ENCODE measurements at places on chromosomes 1 and 21.

DNA sequence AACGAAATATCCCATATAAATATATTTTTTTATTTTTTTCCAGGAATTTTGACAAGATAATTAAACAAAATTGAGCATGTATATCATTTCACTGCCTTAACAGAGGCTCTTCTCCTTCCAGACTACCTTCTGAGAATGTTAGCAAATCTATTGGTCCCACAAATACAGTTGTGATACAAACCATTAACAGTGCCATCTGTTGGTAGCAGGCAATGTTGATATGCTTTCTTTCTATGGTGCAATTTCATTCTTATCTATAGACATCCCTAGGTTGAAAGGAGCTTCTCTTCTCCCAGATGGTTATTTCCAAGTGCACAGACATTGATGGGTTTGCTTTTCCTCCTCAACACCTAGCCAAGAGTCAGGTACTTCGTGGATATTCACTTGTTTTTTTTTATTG is 303.6 kb downstream of the USH2A start:
- DNase-seq: no peak

GRCh38 chr1:36652586-36652985 is 169.9 kb upstream of the CSF3R start:
- no peak for DNase-seq

DNA sequence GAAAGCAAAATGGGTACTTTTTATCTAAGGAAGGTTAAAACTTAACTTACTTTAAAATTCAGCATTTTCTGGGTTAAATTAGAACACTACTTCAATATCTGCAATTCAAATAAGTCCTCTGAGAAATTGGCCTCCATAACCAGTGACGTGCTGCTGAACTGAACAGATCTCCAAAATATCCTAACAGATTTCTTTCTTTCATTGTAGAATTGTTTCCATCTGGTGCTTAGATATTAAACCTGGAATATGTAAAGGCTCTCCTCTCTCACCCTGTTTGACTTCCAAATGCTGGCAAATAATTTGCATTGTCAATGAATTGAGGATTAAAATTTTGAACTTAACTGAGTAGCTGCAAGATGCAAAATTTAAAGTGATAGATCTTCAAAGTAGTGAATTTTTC is 316.9 kb upstream of the CXADR start:
- DNase-seq: no peak

GRCh38 chr1:247656221-247656875 is 23.2 kb downstream of the OR13G1 start:
- no peak for DNase-seq

DNA sequence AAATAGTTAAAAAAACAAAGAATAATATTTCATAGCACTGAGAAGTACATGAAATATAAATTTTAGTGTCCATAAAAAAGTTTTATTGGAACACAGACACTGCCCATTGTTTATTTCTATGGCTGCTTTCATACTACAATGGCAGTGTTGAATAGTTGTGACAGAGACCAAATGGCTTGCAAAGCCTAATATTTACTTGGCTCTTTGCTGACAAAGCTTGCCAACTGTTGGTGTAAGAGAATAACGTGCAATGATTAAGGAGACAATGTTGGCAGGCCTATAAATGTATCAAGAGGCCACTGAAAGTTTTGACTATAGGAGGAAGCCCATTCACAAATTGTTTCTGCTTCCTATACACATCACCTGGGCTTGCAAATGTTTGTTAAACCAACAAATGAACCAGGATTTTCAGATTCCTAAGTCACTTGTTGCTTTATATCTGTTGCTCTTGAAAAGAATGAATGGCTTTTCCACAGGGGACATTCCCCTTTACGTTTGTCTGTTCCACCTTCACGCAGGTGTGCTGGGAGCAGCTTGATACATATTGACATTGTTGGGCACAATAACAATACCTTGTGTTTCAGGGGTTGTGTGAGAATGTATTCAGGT is 5.5 kb upstream of the ST6GALNAC3 start:
- no peak for DNase-seq

GRCh38 chr1:60765204-60765603 is 317.2 kb upstream of the NFIA start:
- DNase-seq: no peak

GRCh38 chr1:9481048-9481447 is 58.2 kb upstream of the SLC25A33 start:
- no peak for DNase-seq

DNA sequence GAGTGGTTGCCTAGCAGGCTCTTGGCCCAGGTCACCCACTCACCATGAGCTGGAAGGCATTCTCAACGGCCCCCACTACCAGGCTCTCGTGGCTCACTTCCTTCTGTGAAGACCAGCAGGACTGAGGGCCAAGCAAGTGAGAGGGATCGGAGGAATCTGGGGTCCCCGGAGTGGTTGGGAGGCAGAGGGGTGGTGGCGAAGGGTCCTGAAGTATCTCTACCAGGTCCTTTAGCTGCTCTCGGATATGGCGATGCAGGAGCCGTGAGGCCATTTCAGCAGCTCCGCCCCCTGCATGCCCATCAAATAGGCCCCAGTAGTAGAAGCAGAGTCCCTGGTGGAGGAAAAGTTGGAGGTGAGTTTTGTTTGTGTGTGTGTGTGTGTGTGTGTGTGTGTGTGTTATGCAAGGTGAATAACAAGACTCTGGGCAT is 2.4 kb downstream of the PPM1J start:
- no peak for DNase-seq

GRCh38 chr1:212606395-212607205 is 2.0 kb upstream of the ATF3 start:
- no peak for DNase-seq

DNA sequence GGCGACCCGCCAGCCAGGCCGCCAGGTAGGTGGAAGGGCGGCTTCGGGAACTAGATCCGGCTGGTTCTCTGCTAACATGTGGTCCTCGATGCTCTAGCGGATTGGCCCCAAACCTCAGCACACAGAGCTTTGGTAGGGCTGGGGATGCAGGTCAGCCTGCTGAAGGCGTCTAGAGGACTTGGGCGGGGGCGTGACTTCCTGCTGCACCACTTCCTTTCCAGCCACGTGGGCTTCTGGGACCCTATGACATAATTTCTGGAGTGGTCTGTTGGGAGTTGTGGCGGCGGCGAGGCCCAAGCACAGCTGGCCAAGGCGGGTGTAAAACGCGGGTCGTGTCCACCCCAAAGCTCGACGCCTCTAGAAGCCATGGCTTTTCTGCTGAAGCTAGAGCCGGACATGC is 124.5 kb downstream of the ATF6 start:
- no peak for DNase-seq

- no peak for DNase-seq
Observed at GRCh38 chr1:105317976-105318375, 1568.3 kb downstream of the AMY1C start.

DNA sequence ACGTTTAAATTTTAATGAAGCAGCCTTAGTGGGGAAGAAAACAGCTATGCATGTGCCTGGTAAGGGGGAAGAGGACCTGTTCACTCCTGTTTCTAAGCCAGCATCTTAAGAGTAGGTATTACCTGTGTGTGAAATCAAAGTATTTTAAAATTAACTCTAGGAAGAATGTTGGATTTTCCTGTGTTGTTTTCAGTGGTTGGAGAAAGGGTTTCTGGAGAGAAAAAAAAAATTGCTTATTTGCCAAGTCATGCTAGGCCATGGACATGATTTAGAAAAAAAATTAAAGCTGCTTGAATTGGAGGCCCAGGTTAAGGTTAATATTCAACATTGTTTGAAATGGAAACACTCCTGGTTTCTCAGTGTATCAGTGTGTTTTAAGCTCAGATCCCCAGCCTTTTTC is 42.9 kb upstream of the DNAJC6 start:
- DNase-seq: no peak

- DNase-seq: no peak
Observed at GRCh38 chr1:180909462-180909976, 3.2 kb upstream of the KIAA1614 start.

GRCh38 chr1:160799641-160800040 is 3.7 kb downstream of the LY9 start:
- DNase-seq: no peak

- no peak for DNase-seq
Observed at GRCh38 chr1:101139821-101140718, 96.7 kb upstream of the S1PR1 start.

GRCh38 chr1:6157132-6157527 is 23.0 kb downstream of the CHD5 start:
- no peak for DNase-seq

- no peak for DNase-seq
Observed at GRCh38 chr21:26982767-26983166, 15.9 kb upstream of the ADAMTS5 start.

GRCh38 chr21:45103971-45104520 is 29.7 kb downstream of the ADARB1 start:
- no peak for DNase-seq

DNA sequence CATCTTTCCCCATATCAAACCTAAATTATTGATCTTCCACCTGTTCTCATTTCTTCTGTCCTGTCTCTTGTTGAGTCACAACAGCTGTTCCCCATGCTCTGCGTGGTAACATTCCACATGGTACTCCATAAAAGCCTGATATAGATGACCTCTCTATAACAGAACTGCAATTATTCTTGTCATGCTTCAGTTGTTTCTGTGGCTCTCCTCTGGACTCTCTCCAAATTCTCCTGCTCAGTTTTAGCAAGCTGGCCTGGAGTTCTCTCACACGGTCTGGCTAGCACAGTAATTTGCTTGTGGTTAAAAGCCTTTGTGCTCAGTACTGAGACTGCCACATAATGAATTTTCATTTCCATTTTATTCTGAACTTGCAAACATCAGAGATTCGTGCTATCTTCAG is 10.6 kb upstream of the LRRC39 start:
- no peak for DNase-seq

- no peak for DNase-seq
Observed at GRCh38 chr1:40312238-40313205, 4.6 kb downstream of the COL9A2 start.

- no peak for DNase-seq
Observed at GRCh38 chr1:108570128-108570527, 10.2 kb downstream of the EEIG2 start.

GRCh38 chr1:99781798-99782197 is 15.4 kb upstream of the FRRS1 start:
- DNase-seq: no peak

Data from left forelimb (tissue), 1 donor.